Head of caudate nucleus (tissue), 42 donors: ENCODE measurements at places on chromosomes 3 and 15.

GRCh38 chr3:71907996-71908395, 123.0 kb upstream of the PROK2 start:
- DNase-seq: peak; percentile 22

DNA sequence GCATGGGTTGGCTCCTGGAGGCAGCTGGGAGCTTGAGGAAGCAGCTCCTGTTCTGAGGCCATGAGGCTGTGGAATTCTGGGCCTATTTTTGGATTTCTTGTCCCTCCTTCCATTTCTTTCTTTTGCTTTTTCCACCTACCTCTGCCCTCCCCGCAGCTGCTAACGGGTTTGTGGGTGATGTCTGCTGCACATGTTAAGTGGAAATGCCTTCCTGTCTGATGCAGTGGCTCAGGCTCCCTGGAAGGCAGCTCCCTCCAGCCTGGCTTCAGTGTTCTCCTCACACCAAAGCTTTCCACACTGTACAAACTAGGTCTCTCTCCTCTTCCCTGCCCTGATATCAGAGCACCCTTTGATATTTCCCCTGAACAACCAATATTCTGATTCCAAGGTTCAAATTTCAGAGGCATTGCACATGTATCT, 33.8 kb upstream of the ESYT3 start:
- DNase-seq: no peak

DNA sequence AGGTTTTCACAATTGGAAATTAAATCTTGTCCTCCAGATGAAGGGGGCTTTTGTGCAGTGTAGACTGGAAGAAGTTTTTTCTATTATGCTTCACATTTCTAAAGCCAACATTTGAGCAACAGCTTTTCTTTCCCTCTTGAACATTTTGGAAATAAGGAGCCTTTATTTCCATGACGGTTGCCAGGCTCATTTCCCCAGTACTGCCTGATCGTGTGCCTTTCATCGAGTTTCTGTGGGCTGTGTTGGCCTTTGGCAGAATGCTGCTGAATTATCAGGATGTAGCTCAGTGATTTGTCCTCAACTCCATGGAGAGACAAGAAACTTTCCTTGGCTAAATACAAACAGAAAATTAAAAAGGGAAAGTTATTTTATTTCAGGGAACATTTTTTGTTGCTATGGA, 314.8 kb upstream of the LRRC3B start:
- no peak for DNase-seq

GRCh38 chr3:107450254-107450893, 72.4 kb upstream of the BBX start:
- no peak for DNase-seq

- DNase-seq: no peak
Observed at GRCh38 chr15:50377867-50378751, 23.1 kb upstream of the GABPB1 start.

GRCh38 chr15:90642464-90643300, 74.5 kb upstream of the BLM start:
- no peak for DNase-seq

DNA sequence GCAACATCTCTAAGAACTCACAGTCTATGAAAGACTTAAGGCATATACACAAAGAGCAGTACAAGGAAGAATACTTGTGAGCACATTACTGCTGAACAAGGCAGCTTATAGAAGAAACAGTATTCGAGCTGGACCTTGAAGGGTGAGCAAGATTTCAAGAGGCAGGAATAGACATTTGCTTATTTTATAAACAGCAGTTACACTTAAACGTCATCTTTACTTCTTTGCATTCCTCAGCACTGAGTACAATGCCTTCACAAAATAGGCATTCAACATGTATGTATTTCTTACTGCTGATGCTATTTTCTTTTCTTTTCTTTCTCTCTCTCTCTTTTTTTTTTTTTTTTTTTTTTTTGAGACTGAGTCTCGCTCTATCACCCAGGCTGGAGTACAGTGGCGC, 205.8 kb downstream of the ZIC4 start:
- DNase-seq: no peak

DNA sequence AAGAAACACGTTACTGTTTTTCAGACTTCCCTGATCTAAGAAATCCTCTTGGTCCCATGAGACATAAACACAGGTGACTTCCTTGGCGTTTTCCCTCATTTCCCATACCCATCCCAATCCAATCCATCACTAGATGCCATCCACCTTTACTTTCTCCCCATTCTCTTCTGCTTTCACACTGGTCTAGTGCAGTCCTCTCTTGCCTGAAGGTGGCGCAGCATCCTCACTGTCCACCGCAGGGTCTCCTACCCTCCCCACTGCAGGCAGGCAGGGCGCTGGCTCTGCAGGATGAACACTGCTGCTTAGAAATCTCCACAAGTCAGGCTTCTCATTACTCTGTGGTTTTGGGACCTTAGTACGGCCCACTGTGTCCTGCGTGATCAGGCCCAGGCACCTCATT, 58.2 kb downstream of the RAB7A start:
- DNase-seq: peak; percentile 68

DNA sequence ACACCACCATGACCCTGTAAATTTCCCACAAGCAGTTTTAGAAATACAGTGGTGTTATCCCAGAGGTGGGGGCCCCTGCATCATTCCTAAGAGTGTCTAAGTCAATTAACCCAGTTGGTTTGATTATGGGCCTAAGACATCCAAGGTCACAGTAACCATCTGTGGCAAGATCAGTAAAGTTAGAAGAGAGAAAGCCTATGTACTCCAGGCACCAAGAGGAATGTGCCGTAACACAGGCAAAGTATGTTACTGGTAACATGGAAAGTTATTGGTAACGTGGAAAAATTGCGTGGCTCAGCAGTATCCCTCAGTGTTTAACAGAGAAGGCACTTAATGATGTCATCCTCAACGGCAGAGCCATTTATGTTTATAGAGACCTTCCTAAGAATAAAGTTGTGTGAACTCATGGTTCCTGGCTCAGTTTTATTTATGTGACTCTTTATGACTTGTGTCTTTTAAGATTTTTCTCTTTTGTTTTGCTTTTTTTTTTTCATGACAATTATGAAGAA, 144.1 kb upstream of the RASGRP1 start:
- DNase-seq: no peak

- no peak for DNase-seq
Observed at GRCh38 chr15:39145854-39146625, 434.8 kb upstream of the THBS1 start.

DNA sequence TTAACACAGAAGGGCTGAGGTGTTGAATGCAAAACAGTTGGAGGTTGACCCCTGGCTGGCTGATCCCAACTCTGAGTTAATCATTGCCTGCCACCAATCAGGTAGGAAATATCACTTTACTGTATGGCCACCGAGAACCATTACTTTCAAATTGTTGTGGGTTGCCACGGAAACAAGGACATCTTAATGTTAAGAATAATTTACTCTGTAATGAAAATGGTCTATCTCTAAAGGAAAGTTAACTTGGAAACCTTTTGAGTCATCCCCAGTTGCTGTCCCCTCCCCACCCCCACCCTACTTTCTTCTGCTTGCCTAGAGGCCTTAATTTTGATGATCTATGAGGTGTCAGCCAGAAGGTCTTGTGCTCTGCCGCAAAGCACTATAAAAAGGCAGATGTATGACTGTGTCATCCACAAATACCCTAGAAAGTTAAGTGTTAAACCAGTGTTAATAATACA, 78.7 kb upstream of the SNRK start:
- DNase-seq: no peak

- DNase-seq: no peak
Observed at GRCh38 chr15:97745481-97746071, 214.9 kb upstream of the ARRDC4 start.

GRCh38 chr3:10594915-10595314, 89.5 kb upstream of the ATP2B2 start:
- no peak for DNase-seq

DNA sequence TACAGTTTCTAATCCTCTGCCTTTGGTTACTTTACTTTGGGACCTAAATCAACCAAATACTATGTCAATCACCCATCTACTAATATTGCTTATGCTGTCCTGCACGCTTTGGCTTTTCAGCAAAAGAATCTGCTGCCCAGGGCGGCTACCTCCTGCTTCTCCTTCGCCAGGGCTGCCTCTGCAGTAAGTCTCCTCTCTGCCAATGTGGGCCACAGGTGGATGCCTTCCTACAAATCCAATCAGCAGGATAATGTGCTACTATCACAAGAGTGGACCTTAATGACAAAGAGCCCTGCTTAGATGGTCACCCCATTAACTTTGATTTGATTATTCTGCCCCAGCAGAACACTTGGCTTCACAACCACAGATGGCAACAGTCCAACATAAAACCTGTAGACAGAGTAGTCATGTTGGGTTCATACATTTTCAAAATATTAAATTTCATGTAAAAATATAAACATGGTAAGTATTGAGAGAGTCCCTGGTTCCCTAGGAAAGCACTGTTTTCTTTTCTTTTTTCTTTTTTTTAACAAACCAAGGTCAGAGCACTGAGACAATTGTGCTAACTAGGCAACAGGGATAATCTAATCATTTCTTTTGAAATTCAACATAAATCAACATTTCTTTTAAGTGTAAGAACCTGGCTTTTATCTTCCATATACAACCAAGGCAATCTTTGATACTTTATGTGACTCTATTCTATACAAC, 298.3 kb downstream of the ZBTB20 start:
- DNase-seq: no peak

DNA sequence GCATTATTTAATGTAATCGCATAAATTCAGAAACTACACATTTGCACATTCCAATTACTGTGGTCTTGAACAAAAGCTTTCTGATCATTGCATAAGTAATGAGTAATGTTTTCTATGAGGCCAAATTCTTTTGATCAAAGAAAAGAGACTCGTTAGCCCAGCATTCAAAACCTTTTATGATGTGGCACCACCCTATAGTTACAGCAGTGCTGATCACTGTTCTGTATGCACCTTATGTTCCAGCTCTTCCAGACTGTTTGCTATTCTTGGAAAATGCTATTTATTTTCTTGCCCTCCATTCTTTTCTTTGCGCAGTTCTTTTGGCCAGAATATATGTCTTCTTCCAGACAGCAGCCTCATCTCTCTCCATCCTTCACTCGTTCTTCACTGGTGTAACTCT, 42.3 kb downstream of the MAP3K13 start:
- DNase-seq: no peak

DNA sequence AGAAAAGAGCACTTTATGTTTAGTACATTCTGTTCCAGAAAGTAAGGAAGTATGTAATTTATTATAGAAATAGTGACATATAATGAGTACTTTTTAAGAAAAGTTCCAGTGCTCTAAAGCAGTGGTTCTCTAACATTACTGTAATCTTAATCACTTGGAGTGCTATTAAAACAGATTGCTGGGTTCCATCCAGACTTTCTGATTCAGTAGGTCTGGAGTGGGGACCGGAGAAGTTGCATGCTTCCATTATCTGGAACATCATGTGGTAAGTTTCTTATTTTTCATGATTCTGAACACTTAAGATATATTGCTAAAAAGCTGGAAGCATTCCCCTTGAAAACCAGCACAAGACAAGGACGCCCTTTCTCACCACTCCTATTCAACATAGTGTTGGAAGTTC, 47.5 kb upstream of the ARL14 start:
- no peak for DNase-seq

DNA sequence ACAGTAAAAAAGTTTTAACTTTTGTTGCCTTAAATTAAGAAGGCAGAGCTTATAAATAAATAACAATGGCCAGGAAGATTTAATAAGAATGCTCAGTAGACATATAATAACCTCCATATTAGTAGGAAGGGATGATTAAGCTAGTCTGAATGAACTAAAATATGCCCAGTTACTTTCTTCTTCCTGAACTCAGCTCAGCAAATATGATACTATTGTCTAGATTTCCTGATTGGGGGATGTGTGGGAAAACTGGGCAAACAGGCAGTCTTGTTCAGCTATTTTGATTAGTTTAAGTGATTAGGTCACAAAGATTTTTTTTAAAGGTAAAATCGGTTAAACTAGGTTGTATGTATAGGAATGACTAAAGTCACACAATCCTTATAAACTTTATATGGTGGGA, 167.2 kb upstream of the SLC2A2 start:
- no peak for DNase-seq

DNA sequence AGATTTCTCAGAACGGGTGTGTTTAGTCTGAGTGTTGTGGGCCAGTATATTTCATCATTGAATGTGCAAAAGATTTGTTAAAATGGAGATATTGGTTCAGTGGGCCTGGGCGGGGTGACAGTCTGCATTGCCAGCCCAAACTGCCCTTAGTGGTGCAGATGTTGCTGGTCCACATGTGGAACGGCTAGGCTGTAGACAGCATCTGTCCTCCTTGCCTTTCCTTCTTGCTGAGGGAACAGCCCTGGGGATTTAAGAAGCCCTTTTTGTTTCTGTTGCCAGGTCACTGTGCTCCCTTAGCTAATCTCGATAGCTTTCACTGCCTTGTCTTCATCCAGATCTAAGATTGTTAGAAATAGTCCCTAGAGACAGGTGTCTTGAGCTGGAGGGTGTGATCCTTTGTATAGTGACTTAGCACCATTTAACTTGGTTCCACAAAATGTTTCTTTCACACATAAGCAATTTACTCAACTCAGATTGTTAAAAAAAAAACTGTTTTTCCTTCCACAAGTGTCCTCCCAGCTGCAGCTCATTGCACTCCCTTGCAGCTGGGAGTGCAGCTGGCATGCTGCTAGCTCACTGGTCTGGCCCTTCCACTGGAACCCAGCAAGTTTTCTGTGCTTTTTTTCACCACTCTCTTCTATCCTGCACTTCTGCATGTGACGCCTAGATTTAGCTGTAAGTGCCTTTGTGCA, 37.5 kb downstream of the GAP43 start:
- no peak for DNase-seq

DNA sequence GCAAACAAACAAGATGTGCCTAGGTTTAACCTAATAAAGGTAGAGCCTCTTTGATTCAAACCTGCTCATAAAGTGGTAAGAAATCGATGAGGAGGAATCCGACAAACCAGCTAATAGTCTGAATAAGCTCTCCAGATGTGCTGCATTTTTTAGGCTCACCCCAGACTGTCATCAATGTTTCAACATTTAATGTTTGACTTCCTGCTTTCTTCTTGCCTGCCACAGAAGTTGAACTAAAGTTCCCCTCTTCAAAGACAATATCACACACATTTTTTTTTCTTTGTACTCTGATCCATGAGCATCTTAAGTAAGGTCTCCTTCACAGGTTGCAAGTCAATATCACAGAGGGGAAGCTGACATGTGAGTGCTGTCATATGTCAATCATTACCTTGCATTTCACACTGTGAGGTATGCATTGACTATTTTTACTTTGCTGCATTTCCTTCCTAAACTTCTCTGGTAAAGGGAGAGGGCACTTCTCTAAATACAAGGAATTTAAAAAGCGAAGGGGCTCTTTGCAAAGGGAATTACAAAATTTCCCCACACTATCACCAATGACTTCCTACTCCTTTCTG, 172.3 kb upstream of the MCTP2 start:
- DNase-seq: no peak
